ENCODE measurements at places on chromosomes 3 and 15.

DNA sequence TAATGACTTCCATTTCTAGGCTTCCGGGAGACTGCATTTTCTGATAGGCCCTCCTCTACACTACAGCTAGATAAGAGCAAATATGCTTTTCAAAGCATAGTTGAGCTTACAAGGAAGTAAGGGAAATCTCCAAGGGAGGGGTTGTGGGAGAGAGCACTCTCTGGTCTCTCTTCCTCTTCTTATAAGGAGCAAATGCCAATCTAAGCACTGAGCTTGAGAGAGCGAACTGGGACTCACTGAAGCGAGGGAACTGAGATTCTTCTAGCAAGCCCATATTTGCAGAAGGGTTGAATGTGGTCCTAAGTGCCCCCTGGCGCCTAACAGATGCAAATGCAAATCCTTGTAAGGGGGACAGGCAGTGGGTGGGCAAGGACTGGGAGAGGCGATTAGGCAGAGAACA lies 164.8 kb downstream of the ERC2 start:
- no peak for DNase-seq

- no peak for DNase-seq
These were observed 66.3 kb downstream of the ZNF445 start for GRCh38 chr3:44411031-44411645.

- no peak for DNase-seq
These were observed 36.8 kb upstream of the RPL32 start for GRCh38 chr3:12878141-12878574.

GRCh38 chr3:31947671-31948091 lies 33.4 kb downstream of the OSBPL10 start:
- DNase-seq = no peak

DNA sequence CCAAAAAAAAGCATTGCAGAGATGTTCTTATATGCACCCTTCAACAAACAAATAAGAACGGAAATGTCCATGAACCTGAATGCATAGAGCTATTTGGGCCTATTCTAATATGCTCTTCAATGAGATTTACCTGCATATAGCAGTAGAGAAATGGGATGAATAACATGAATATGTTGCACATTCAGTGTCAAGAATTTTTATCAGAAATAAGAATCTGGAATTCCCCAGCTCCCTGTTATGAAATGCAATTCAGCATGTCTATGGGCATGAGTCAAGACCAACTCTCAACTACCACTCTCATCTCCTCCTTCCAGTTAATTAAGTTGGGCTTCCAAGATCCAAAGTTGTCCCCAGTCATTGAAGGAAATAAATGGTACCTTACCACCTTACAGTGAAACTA lies 133.7 kb upstream of the ALCAM start:
- DNase-seq = no peak

- DNase-seq = no peak
These were observed 45.4 kb upstream of the PARL start for GRCh38 chr3:183930086-183930485.

DNA sequence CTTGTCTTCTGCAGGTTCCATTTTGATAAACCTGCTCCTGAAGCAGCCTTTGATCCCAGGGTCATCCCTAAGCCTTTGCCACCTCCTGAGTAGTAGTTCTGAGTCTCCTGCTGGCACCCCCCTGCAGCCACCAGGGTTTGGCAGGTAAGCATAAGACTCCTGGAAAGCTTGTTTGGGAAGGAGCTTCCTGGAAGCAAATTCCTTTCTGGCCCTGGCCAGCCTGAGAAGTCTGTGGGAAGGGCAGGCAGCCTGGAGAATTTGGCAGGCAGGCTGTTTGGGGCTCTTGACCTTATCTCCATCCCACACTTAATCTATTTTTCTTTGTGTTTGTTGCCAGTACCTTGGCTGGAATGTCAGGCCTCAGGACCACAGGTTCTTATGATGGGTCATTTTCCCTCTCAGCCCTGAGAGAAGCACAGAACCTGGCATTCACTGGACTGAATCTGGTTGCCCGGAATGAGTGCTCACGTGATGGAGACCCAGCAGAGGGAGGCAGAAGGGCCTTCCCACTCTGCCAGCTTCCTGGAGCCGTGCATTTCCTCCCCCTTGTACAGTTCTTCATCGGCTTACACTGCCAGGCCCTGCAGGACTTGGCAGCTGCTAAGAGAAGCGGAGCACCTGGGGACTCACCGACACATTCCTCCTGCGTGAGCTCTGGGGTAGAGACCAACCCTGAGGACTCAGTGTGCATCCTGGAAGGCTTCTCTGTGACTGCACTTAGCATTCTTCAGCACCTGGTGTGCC lies 13.4 kb downstream of the ATRIP start:
- no peak for DNase-seq

- DNase-seq = no peak
These were observed 32.1 kb downstream of the ST6GAL1 start for GRCh38 chr3:186962445-186962844.

- no peak for DNase-seq
These were observed 81.0 kb downstream of the CLDN11 start for GRCh38 chr3:170499562-170500156.

- no peak for DNase-seq
These were observed 64.2 kb upstream of the LCTL start for GRCh38 chr15:66629817-66630576.

DNA sequence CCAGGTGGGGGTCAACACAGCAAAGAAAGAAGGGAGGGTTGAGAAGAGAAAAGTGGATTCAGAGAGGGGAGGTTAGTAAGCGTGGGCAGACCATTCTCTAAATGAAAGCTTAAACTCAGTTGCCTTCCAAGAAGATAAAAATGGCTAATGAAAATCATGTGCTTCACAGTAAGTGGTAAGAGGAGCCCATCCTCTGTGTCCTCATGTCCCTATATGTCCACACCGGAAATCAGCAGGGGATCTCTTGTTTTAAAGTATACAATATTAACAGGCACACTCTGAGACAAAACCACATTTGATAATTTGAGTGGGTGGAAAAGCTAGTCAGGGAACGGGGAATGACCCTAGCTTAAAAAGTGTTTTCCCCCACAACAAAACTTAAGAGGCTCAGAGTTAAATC lies 4.4 kb upstream of the FOXP1 start:
- DNase-seq = no peak

DNA sequence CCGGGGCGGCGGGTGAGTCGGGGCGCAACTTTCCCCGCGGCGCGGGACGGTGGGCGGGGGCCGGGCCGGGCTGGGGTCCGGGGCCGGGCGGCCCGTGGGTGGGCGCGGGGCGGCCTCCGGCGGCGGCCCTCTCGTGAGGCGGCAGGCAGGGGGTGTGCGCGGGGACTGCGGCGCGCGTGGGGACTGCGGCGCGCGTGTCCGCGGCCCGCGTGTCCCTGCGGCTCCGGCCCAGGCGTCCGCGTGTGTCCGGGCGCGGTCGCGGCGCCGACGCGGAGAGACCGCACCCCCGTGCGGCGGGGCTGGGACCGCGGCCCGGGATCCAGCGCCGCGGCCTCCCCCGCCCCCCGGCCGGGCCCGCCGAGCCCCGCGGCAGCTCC lies 349 bp downstream of the PLXNA1 start:
- no peak for DNase-seq

DNA sequence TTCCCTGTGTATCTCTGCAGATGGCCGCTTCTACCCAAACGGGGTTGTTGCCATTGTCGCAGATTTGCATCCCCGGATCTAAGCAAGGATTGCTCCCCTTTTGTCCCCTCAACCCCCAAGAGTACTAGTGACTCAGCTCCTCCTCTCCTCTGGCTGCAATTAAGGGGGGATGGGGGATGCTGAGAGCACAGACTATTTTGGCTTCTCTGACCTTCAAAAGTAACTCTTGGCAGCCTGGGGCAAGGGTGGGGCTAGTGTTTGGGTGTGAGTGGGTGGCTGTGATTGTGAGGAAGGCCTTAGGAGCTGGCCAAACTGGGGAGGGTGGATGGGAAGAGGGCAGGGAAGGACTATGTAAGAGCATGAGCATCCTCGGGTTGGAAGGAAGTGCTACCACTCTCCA lies 1.2 kb upstream of the MAP1A start:
- no peak for DNase-seq

GRCh38 chr15:70098461-70099166 lies 897 bp upstream of the TLE3 start:
- no peak for DNase-seq

Measured in stimulated activated CD4-positive, alpha-beta T cell treated with anti-CD3 and anti-CD28 coated beads, Interleukin-4, amount 100 ng/mL, for 48 hours (primary cell).